ENCODE measurements at places on chromosomes 3 and 15.

- DNase-seq = no peak
Observed at GRCh38 chr15:98592136-98592535, 56.2 kb upstream of the IGF1R start.

- no peak for DNase-seq
Observed at GRCh38 chr3:99128725-99129505, 227.4 kb upstream of the DCBLD2 start.

- DNase-seq = peak; percentile 54
Observed at GRCh38 chr15:60751985-60752952, 273.3 kb upstream of the ICE2 start.

GRCh38 chr3:10374311-10374710 lies 53.4 kb upstream of the SEC13 start:
- DNase-seq = no peak

GRCh38 chr3:188510366-188510765 lies 356.4 kb downstream of the LPP start:
- no peak for DNase-seq

DNA sequence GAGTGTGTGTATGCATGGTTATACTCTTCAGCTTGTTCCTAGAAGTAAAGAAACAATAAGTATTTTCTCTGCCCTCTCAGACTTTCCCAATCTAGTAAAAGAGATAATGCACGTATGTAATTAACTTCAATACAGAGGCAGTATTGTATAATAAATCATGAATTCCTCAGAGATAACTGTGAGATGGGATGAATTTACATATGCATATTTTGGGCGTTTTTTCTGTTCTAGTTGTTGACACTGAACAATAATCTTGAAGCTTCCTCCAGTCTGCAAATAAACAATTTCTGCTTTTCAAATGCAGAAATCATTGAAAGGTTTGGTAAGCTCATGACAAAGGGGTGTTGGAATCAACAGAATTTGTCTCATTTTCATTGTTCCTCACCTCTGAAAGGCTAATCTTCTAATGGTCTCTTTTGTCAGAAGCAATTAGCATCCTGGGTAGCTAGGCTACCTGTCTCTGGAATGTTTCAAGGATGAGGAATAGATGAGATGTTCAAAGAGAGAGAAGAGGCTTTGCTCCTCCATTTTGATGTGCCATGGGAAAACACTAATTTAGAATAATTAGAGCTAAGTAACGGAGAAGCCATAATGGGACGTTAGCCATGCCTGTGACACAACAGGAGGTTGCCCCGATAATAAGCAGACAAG lies 43.3 kb upstream of the SIAH2 start:
- DNase-seq = no peak

DNA sequence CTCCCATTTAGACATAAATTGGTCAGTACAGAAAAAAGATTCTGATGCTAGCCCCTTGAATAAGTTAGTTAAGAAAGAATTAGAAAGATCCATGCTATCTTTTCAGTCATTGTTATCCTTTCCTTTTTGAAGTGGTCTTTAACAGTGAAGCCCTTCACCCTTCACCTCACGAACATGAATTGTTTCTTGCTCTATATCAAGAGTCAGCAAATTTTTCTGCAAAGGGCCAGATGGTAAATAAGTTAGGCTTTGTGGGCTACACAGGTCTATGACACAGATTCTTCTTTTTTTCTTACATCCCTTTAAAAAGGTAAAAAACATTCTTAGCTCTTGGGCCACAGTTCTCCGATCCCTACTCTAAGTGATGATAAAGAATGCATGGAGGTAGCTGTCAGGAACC lies 74.9 kb downstream of the DMXL2 start:
- no peak for DNase-seq

DNA sequence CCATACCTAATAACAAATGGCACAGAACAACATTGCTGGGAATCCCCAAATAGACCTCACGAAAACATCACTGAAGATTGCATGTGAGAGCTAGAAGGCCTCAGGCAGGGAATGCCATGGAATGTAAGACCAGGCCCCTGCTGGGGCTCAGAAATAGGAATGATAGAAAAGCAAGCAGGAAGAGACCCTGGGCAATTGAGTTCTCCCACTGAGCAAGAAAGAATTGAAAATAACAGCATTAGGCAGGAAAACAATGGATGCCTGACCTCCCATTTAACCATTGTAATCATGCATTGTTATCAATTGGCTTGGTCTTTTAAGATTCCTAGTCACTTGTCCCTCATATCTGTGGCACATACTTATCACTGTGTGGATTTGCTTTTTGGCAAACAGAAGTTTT lies 581.6 kb downstream of the FHIT start:
- no peak for DNase-seq

GRCh38 chr3:141422961-141423582 lies 54.8 kb downstream of the ZBTB38 start:
- no peak for DNase-seq

GRCh38 chr15:32677238-32677750 lies 35.8 kb downstream of the SCG5 start:
- DNase-seq = no peak

GRCh38 chr3:153273767-153274435 lies 111.9 kb downstream of the RAP2B start:
- no peak for DNase-seq

DNA sequence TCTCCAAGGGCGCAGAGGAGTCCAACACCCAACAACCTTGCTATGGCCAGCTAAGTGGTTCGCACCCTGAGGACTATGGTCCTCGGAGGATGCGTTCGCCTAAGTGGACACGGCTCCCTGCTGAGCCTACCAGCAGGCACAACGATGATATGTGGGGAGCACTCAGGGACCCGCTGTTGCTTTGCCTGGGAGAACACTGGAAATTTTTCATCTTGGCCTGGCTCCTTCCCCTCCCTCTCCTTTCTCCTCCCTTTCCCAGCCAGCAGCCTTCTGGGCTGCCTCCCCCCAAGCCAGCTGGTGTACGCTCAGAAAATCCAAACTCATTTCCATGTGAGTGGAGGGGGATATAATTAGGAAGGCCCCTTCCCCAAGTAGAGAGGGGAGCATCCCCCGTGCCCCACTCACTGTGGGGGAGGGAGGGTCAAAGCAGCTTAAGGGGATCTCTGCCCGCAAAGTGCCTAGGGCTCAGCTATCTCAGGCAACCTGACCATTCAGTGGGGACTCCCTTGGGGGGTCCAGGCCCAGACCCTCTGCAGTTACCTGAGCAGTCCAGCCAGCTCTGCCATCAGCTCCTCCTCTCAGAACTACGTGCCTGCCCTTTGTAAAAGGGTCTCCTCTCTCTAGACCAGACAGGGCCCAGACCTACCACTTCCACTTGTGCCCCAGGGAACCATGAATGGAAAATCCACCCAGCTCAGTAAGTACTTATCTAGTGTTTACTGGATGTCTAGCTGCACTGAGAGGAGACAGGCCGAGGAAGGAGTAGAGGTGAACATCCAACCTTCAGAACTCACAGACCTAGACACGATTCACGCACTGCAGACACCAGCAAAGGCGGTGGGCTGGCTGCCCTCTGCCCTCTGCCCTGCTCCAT lies 742 bp upstream of the SEMA7A start:
- DNase-seq = no peak

DNA sequence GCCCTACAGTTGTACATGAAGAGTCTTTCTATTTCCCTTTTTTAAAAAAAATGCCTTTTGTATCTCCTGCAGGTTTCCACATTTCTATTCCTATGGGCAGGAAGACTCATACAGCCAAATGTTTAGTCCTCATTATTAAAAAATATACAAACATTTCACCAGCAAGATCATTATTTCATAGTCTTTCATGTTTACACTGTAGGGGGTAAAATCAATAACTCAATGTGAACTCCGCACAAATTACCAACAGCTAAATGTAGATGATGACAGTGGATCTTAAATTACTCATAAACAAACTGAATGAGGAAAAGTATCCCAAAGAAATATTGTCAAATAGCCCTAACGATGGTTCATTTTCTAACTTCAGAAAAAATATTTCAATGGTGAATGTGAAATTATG lies 99.5 kb downstream of the MAGI1 start:
- DNase-seq = no peak

GRCh38 chr3:71726146-71726545 lies 944 bp upstream of the EIF4E3 start:
- no peak for DNase-seq

DNA sequence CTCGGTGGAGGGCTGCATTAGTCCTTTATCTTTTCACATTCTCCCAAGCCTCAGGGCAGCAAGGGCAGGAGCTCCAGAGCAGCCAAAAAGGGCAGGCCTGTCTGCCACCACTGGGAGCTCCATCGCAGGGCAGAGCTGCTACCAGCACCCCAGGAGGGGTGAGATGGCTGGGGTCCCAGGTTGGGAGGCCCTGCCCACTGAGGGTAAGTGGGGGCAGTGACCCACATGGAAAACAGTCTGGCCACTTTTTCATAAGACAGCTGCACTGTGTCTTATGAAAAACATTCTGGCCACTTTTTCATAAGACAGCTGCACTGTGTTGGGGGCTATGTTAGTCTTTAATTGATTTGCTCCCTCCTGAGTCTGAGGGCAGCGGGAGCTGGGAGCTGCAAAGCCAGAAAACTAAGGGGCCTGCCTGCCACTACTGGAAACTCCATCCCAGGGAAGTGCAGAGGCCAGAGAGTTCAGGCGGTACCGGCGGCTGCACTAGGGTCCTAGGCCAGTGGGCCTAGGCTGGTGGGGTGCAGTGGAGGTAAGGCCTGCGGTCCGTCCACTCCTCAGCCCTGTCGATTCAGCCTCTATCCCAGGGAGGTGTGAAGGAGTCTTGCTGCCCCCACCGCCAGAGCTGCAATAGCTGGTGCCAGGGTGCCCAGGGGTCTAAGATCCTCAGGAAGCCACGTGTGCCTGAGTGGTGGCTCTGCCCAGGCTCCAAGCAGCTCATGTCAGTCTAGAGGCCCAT lies 45.4 kb downstream of the TMCO5A start:
- DNase-seq = no peak

- DNase-seq = no peak
Observed at GRCh38 chr15:58511599-58511987, 79.8 kb downstream of the LIPC start.

- no peak for DNase-seq
Observed at GRCh38 chr15:101388046-101388445, 93.0 kb upstream of the SNRPA1 start.

DNA sequence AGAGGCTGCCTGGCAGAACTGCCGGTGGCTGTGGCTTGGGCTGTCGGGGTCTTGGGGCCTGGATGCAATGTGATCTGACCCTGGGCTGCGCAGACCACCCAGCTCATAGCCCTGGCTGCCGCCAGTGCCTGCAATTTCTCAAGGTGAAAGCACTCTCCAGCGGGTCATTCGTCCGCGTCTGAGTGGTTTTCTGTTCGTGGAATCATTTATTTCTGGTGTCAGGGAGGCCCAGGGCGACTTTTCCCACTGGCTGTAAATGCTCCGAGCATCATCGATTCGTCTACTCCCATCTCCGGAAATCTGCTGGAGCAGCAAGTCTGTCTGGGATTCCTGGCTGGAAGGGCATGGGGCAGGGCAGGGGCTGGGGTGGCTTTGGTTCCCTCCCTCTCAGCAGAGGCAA lies 40.6 kb upstream of the ADPGK start:
- no peak for DNase-seq

DNA sequence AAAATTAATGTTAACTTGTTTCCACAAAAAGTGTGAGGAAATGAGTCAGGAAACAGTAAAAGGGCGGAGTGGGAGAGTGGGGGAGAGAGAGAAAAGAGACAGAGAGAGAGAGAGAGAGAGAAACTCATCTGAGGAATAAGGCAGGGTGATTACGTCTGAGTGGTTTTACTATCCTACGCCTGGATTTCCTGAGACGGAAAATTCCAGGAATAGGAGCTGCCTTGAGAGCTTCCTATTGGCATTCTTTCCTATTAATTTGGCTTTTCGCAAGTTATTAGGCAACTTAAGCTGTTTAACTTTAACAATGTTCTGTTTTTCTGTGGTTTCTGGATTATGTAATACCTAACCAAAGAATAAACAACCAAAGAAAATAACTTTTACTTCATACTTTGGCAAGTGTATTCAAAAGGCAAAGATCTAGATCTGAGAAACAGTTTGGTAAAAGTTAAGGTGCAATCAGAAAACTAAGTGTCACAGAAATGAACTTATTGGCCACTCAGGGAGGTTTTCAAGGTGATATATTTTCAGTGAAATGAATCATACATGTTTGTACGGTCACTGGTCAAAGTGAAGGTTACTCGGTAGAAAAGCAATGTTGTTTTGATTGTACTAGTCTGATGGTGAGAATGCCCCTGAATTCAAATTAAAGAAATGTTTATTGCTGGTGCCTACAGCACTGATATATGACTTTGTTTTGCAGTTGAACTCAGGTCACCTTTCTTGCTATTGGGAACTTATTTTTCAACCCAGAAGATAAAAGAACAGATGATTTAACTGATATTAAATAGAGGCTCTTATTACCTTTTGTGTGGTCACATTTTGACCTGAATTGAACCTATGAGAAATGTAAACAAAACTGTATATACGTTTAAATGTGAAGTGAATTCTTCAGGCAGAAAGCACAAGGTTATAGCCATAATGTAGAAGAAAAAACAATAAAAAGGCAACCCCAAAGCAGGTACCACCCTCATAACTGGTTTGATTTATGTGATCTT lies 39.9 kb upstream of the TNFSF10 start:
- peak; percentile 25 for DNase-seq

GRCh38 chr3:32456429-32457130 lies 46.1 kb downstream of the CMTM6 start:
- DNase-seq = no peak

- DNase-seq = no peak
Observed at GRCh38 chr3:52452570-52453221, 1.1 kb downstream of the TNNC1 start.

- DNase-seq = no peak
Observed at GRCh38 chr3:78634316-78634715, 1133.5 kb downstream of the ROBO1 start.

DNA sequence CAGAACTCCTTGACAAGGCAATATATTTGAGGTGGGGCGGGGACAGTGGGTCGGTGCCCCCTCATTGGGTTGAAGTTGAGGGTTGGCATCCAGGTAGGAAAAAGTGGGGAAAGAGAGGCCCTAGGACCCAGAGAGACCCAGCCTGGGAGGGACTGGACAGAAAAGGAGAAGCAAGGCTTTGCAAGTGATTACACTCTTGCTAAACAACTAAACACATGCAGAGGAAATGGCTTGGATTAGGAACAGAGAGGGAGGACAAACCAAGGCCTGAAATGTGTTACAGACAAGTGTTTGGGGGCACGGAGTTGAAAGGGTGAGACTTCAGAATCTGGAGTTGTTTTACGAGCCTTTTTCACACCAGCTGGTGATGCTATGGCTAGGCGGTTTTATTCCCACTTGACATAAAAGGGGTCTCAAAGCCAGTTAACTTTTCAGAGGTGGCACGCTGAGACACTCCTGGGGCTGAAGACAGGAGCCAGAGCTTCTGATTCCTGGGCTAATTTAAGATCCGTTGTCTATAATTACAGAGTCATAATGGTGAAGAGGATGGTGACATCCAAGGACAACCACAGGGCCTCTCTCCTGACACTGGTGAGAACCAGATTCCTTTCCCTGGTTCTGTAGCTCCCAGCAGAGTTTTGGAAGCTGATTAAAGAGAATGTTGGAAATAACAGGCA lies 7.7 kb upstream of the KCTD6 start:
- no peak for DNase-seq

GRCh38 chr3:189458528-189458927 lies 172.7 kb upstream of the TP63 start:
- DNase-seq = no peak
